HCEC 1CT (cell line): ENCODE measurements at places on chromosomes 12 and 14.

- no peak for DNase-seq
Measured at GRCh38 chr12:8829621-8830020, 7.2 kb downstream of the A2ML1 start.

DNA sequence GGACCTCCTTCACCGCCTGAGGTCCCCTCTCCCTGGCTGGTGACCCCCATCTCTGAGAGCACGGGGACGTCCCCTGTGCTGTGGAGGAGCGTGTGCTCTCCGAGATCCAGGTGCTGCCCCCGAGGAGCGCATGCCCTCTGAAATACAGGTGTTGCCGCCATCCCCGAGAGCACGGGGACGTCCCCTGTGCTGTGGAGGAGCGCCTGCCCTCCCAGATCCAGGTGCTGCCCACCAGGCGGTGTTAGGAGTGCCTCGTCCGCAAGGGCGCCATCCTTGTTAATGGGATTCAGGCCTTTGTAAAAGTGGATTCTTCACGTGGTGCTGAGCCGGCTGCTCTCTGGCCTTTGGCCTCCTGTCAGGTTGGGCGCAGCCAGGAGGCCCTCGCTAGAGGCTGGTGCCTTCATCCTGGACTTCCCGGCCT is 10.1 kb downstream of the NOC4L start:
- DNase-seq = no peak

DNA sequence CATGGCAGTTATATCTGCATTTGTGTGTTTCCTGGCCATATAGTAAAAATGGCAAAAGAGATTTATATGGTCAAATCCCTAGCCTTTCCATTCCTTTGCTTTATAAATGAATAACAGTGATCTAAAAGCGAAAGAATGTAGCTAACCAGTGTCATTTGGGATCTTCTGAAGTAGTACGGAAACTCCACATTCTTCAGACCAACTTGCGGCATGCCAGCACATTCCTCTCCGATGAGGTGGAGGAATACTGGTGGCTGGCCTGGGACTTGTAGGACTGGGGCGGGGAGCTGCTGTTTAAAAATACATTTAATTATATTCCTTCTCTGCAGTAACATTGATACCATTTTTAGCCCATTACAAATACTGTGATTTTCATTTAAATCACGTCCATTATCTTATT is 85.3 kb downstream of the SAMD4A start:
- peak; percentile 99 for DNase-seq

- DNase-seq = peak; percentile 75
Measured at GRCh38 chr12:88552610-88553079, 27.6 kb downstream of the KITLG start.
